ENCODE measurements at places on chromosomes 16 and 17.
A peak's percentile ranks its signal among the peaks of the same experiment; 100 is the strongest.

- DNase-seq, result peak; percentile 89
Observed at GRCh38 chr16:9123871-9124270, 32.4 kb downstream of the HAPSTR1 start.

DNA sequence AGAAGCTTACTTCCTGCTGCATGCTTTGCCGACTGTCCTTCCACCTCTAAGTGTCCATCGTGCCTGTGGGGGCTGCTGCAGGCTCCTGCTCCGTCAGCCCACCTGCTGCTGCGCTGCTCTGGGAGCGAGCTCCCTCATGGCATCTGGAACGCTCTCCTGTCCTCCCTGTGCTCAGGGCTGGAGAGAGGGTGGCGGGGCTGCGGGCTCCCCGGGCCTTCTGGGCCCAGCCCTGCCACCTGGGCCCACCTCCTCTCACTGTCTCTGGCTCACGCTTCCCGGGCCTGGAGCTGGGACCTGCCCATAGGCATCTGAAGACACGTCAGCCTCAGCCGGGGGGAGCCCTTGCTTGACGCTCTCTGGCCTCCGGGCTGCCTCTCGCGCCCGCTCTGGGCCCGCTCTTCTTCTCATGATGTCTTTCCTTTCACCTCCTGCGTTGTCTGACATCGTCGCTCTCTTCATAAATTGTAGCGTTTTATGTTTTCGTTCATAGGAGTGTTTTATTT is 27.0 kb downstream of the NME3 start:
- no peak for DNase-seq

GRCh38 chr17:37098910-37099664 is 150.3 kb downstream of the AATF start:
- DNase-seq, result no peak

- no peak for DNase-seq
Observed at GRCh38 chr16:27723711-27724481, 174.0 kb downstream of the KATNIP start.

- DNase-seq, result no peak
Observed at GRCh38 chr16:14483819-14484385, 146.2 kb downstream of the PARN start.

DNA sequence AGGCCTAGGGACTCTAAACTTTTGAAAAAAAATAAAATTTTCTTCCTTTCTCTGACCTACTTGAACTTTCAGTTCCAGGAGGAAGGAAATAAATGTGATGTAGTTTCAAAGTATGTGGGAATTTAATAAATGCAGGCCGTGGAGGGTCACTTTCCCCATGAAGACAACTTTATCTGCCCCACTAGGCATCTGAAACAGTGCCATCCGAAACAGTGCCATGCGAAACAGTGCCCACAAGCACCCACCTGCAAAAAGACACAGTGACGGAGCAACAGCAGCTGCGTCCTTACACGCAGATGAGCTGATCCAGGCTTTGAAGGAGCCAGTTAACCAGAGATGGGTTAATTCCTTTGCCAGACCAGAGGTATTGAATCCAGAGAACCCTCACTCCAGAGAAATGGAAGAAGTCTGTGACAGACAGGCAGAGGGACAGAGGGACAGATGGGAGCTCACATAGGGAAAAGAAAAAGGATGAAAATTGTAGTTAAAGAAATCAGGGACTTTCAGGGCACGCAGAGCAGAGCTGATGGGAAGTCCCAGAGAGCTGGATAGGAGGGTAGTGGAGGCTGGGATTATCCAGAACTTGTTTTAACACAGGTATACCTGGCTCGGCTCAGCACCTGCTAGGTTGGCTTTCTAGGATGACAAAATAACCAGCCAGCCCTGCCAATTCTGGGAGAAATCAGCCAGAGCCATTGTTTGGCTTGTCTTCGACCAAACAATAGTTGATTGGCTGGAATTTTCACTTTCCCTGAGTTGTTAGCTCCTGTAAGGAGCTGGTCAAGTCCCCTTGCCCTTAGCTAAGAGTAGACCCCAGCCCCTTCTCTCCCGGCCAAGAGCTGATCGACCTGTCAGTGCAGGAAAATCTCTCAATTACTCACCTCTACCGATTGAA is 17.1 kb upstream of the HOXB13 start:
- DNase-seq, result no peak

DNA sequence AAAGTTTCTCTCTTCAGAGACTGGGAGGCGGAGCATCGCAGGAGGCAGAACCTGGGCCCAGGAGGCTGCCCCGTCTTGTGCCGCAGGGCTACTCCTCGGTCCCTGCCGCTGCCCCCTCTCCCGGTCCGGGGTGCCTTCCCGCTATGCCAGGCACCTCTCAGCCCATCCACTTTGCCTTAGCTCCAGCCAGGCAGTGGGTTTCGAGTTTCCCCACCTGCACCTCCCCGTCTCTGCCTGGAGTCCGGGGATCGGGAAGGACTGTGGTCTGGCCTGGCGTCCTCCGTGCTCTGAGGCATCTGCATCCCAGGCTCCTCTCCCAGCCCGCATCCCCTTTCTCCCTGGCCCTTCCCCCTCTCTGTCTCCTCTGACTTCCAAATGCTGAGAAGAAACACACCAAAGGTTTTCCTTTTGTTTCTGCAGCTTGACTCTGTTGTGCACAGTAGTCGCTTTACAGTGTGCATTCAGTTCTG is 26.8 kb upstream of the PIK3R6 start:
- DNase-seq, result peak; percentile 69

GRCh38 chr16:4893103-4893862 is 43.7 kb downstream of the PPL start:
- DNase-seq, result no peak

- DNase-seq, result no peak
Observed at GRCh38 chr16:87344165-87344930, 27.2 kb upstream of the C16orf95 start.

DNA sequence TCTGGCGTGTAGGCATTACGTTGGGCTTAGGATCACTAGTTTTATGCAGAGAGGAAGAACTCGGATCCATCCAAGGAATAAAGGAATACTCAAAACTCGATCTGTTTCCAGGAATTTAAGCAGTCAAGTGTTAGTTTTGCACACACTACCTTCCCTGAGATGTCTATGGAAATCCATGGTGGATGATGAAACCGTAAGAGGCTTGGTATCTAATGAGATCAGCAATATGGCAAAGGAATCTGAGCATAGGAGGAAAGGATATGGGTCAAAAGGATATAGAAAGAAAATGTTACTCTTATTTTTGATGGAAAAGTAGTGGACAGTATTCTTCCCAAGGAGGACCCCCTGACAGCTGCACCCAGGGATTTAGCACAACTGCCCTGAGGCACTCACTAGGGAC is 59.6 kb downstream of the SMG6 start:
- no peak for DNase-seq

DNA sequence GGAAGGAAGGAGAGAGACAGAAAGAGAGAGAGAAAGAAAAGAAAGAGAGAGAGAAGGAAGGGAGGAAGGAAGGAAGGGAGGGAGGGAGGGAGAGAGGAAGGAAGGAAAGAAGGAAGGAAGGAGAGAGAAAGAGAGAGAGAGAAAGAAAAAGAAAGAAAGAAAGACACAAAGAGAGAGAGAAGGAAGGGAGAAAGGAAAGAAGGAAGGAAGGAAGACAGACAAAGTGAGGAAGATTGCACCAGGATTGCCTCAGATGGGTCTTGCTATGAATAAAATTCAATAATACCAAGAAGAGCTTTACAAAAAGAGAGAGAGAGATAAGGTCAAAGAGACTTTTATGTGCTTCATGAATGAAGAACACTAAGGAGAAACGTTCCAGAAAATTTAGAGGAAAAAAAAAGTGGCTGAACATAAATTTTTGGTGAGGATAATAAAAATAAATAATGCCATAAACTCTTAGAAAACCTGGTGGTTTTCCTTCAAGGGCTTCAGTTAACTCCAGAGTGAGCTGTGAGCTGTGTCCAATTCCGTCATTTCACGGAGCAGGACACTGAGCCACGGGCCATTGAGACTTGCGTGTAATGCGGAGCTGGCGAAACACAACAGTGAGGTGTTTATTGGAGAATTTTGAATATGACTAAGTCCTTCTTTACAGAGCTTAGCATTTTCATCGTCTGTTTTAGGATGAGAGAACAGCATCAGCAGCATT is 72.7 kb upstream of the TNRC6C start:
- no peak for DNase-seq

DNA sequence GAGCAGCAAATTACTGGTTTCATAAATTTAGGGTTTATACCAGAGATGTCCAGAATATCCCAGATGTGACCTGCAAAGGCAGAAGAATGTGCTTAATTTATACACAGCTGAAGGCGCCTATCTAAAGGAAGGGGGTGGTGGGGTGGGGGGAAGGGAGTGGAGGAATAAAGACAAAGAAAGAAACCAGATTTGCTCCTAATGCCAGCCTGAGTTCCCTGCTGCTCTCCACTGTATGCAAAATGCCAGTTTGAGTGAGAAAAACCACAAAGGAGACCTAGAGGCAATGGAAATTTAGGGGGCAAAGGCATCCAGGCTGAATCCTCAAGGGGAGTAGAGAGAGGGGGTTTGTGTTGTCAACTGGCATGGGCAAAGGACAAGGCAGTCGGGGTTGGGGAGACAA is 161.5 kb upstream of the TOX3 start:
- no peak for DNase-seq

DNA sequence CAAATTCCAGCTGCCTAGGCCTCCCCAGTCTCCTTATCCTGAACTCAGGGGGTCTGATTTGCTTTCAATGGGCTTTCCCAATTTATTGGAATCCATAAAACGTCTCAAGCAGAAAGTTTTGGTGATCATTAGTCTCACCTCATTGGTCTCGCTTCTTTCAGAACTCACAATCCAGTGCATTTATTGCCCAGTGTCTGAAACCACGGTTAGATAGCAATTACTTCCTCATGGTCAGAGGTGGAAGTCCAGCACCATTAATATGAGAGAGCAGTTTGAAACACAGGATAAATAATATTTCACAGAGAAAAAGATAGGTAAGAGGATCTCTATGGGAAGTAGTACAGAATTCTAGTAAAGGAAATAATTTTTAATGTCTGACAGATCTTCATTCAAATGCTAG is 128.7 kb downstream of the TOX3 start:
- DNase-seq, result no peak

- DNase-seq, result peak; percentile 81
Observed at GRCh38 chr17:19460700-19461099, 49.7 kb downstream of the RNF112 start.

DNA sequence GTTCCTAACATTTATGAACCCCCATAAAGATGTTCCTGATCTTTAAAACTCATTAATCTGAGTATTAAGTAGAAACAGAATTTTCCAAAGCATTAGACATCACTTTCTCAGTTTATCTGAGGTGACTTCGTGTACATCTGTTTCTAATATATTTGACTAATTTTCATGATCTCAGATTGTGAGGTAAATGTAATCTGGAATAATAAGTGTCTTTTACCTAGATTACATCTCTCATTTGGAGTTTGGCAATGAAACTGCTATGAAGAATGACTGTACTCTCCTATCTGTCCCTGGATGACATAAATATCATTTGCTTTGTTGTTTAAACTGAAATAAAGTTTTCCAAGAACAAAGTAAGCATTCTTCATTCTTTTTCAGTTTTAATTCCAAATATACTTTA is 55.3 kb downstream of the GDPD1 start:
- DNase-seq, result no peak

DNA sequence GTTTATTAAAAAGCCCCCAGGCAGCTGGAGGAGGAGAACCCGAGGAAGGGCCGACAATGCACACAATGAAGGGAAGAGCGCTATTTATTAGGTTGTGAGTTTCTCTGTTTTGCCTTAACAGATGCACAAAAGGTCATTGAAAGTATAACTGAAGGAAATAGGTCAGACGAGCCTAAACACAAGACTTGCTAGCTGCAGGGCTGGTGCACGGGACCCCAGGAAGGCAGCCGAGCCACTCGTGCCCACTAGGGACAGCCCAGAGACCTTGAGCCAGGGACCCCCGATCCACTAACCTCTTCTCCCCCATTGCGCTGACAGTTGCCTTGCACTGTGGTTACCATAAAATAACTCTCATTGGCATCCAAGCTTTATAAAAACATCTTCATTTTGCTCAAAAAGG is 11.3 kb downstream of the LITAFD start:
- DNase-seq, result no peak

GRCh38 chr17:235831-236640 is 54.6 kb upstream of the DOC2B start:
- DNase-seq, result peak; percentile 39

- no peak for DNase-seq
Observed at GRCh38 chr17:35730400-35731005, 936 bp upstream of the RASL10B start.

- DNase-seq, result no peak
Observed at GRCh38 chr16:54443839-54444238, 157.3 kb upstream of the IRX3 start.

DNA sequence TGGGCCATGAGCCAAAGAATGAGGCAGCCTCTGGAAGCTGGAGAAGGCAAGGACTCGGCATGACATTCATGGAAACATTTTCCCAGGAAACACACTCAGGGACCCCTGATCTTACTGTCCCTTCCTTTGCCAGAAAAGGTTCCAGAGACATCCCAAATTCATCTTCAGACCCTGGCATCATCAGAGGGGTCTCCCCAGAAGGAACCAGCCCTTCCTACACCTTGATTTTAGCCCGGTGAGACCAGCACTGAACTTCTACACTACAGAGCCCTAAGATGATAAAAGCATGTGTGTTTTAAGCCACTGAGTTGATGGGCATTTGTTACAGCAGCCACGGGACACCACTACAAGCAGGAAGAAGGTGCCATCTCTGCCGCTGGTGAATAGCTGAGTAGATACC is 262.3 kb downstream of the C16orf95 start:
- no peak for DNase-seq

DNA sequence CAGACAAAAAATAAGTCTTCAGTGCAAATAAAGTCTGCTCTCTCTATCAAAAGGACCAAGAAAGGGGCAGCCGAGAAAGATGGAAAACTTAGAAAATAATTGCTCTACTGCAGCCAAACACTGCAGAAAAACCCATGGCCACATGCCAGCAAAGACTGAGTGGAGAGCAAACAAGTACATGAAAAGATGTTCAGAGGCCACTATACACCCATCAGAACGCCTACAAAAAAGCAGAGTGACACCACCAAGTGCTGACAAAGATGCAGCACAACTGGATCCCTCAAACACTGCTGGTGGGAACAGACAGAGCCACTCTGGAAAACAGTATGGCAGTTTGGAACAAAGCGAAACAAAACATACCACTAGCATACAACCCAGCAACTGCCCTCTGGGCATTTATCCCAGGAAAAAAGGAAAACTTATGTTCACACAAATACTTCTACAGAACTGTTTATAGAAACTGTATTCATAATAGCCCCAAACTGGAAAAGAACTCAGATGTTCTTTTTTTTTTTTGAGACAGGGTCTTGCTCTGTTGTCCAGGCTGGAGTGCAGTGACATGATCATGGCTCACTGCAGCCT is 36.7 kb downstream of the KIAA0753 start:
- no peak for DNase-seq

DNA sequence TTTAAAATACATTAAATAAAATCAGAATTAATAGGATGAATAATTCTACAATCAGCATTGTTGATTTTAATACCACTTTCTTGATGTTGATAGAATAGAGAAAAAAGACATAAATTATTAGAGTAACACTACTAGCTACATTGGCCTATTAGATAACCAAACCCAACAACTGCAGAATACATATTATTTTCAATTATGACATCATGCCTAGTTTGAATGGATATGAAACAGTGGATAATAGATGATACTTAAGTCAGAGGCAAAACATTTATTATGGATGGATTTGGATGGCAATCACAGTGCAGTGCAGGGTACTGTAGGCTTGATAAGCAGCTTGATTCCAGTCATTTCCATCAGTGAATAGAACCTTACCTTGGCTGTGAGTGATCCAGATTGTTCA is 293.1 kb downstream of the BCAS3 start:
- DNase-seq, result no peak

GRCh38 chr16:19639986-19640421 is 78.0 kb downstream of the KNOP1 start:
- DNase-seq, result no peak
